ENCODE measurements at places on chromosomes 2 and 18. TPM values are rescaled to one million over a fixed set of nuclear protein-coding genes. Genes with fewer than 3 reads are reported as not detected.

Gene FHOD3
- 9.9 TPM for total RNA-seq

Gene FAP
- 274 TPM for total RNA-seq

Gene HSBP1L1
- 0.77 TPM for total RNA-seq

Gene SCG2
- 1.5 TPM for total RNA-seq

Gene UGT1A7
- not detected for total RNA-seq

Gene SLC4A5
- total RNA-seq = under 0.01 TPM

Gene ASPRV1
- total RNA-seq = under 0.01 TPM
